ENCODE measurements at places on chromosomes 7 and 10. TPM values are rescaled to one million over a fixed set of nuclear protein-coding genes. Genes with fewer than 3 reads are reported as not detected.

The SUN3 gene
- not detected for total RNA-seq

The LRIT1 gene
- total RNA-seq: not detected

The DYNC1I1 gene
- total RNA-seq: 2.7 TPM

The RARRES2 gene
- total RNA-seq: 143 TPM

The MMP21 gene
- total RNA-seq: 0.17 TPM

The MAT1A gene
- total RNA-seq: 0.98 TPM

The SFTPA1 gene
- 7.0 TPM for total RNA-seq

The ARHGEF35 gene
- total RNA-seq: 10.5 TPM

The FAM221A gene
- total RNA-seq: 14.3 TPM

Measured in mucosa of gallbladder (tissue), 1 donor.